ENCODE measurements at places on chromosomes 1 and 21. TPM values are rescaled to one million over a fixed set of nuclear protein-coding genes. Genes with fewer than 3 reads are reported as not detected.

- H3K36me3 ChIP-seq = no peaks in the 10 kb centered on the region
- peaks cover 33% of the 10 kb centered on the region for H3K27me3 ChIP-seq
- no peak overlapping the region for H3K4me3 ChIP-seq
- H3K27ac ChIP-seq = no peak overlapping the region
- peaks cover 6% of the 10 kb centered on the region for H3K4me1 ChIP-seq
Observed at GRCh38 chr1:9182784-9183257, 51.8 kb upstream of the H6PD start.

GRCh38 chr21:36747815-36748383, 49.0 kb downstream of the SIM2 start:
- no peak overlapping the region for H3K4me3 ChIP-seq
- no peaks in the 10 kb centered on the region for H3K36me3 ChIP-seq
- H3K27ac ChIP-seq = no peak overlapping the region
- DNase-seq = no peak

DNA sequence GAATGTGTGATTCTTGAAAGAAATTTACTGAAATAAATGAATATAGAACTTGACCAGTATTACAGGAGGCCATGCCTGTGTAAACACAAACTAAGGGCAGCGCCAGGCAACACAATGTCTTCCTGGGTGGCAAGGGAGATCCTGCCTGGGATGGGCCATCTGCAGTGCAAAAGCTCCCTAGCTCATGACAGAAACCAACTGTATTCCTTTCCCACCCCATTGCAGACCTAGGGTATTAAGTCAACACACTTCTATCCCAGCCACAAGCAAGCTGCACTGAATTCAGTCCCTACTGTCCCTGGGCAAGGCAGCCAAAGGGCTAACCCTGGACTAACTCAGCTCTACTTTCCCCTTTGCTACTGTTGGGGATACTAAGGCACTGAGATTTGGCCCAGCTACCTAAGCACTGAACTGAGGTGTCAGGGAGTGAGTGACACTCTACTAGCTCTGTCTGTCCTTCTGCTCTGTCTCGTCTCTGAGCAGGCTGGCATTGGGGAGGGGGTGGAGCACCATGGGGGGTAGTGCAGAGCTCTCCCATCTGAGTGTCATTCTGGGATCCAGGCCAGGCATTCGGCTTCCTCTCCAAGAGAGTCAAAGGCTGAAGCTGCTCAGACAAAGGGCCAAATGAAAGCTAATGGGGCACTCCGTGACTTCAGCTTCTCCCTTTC, 2.5 kb downstream of the INKA2 start:
- H3K27ac ChIP-seq = no peak overlapping the region
- no peaks in the 10 kb centered on the region for H3K36me3 ChIP-seq
- H3K4me3 ChIP-seq = no peak overlapping the region

GRCh38 chr1:11845641-11846335, 1.8 kb downstream of the NPPA start:
- no peaks in the 10 kb centered on the region for H3K4me1 ChIP-seq
- peak; percentile 30 for DNase-seq
- peaks cover 23% of the 10 kb centered on the region for H3K36me3 ChIP-seq
- no peak overlapping the region for H3K27ac ChIP-seq

- no peak for DNase-seq
- H3K36me3 ChIP-seq = peaks cover 2% of the 10 kb centered on the region
- H3K27me3 ChIP-seq = no peaks in the 10 kb centered on the region
- H3K27ac ChIP-seq = no peak overlapping the region
- H3K4me1 ChIP-seq = peaks cover 15% of the 10 kb centered on the region
Observed at GRCh38 chr1:149915429-149916192, 2.0 kb downstream of the SV2A start.

DNA sequence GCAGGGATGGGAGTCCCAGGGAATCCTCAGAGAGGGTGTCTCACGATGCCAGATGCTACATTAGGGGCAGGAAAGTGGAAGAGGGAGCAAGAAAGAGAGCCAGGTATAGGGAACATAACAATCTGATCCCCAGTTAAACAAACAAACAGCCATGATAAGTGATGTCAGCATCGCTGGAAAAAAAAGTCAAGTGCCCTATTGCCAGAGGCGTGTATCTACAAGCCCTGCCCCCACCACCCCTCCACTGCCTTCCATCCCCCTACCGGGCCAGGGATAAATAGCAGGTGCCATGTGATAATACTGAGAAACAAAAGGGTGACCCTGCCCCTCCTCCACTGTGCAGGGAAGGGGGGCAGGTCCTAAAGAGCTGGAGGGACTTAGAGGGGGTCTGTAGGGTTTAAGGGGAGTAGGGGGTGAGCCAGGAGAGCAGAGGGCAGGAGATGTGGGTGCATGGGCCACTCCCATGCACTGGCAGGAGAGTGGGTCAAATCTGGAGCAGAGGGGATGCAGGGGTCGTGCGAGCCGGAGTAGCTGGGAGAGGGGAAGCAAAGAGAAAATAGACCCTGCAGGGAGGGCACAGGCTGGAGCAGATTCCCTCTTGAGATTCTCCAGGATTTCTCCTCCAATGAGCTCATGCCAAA, 3.4 kb downstream of the SLC26A9 start:
- H3K4me1 ChIP-seq = no peaks in the 10 kb centered on the region
- H3K27ac ChIP-seq = no peak overlapping the region
- no peak overlapping the region for H3K4me3 ChIP-seq
- H3K36me3 ChIP-seq = no peaks in the 10 kb centered on the region
- peaks cover 40% of the 10 kb centered on the region for H3K27me3 ChIP-seq

GRCh38 chr1:235515844-235516512, 11.7 kb upstream of the B3GALNT2 start:
- no peaks in the 10 kb centered on the region for H3K27me3 ChIP-seq
- no peak for DNase-seq
- H3K4me3 ChIP-seq = no peak overlapping the region
- no peak overlapping the region for H3K27ac ChIP-seq
- H3K36me3 ChIP-seq = no peaks in the 10 kb centered on the region
- no peaks in the 10 kb centered on the region for H3K4me1 ChIP-seq

DNA sequence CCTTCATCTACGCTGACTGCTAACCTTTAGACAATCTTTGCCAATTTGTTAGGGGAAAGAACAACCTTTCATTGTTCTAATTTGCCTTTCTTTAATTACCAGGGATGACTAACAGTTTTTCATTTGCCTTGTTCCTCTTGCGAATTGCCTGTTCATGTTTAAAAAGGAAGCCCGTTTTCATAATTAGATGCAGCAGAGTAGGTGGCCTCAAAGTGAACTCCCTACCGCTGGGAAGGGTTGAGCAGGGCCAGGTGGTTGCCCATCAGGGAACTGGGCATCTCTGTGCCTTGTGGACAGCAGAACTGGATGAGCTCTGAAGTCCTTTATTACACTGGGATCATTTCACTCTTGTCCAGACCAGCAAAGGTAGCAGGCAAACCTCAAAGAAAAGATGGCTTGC, 59.0 kb downstream of the HIVEP3 start:
- no peak for DNase-seq
- H3K4me1 ChIP-seq = peaks cover 15% of the 10 kb centered on the region
- H3K27ac ChIP-seq = no peak overlapping the region
- peaks cover 4% of the 10 kb centered on the region for H3K36me3 ChIP-seq
- no peak overlapping the region for H3K4me3 ChIP-seq

DNA sequence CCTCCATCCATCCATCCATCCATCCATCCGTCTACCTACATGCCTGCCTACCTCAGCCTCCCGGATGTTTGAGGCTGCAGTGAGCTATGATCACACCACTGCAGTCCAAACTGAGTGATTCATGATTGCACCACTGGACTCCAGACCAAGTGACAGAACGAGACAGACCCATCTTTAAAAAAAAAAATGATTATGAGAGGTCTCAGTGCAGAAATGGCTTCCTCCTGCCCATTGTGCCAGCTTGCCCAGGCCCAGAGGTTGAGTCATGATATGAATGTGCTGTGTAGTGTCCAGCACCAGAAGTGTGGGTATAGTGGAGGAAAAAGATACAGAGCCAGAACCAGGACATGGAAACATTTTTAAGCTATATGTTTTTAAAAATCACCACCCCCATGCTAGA, 149.9 kb downstream of the KIF26B start:
- DNase-seq = no peak
- H3K27ac ChIP-seq = no peak overlapping the region
- no peaks in the 10 kb centered on the region for H3K36me3 ChIP-seq

DNA sequence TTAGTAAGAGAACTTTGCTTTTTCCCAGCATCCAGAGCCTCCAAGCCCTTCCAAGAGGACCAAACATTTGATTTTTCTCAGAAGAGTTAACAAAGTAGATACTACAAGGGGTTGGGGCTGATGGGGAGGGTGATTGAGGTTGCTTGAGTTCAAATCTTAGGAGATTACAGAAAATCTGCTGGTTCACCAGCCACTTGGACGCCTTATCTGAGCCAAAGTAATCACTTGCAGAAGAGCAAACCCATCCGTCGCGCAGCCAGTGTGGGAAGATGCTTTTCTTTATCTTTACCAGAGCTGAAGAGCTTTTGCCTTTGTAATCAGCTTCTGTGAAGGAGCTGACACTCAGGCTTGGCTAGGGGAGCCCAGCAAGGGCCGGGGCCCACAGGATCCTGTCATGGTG, 91.9 kb upstream of the CTTNBP2NL start:
- H3K27me3 ChIP-seq = no peaks in the 10 kb centered on the region
- H3K4me1 ChIP-seq = no peaks in the 10 kb centered on the region
- H3K27ac ChIP-seq = no peak overlapping the region
- DNase-seq = no peak

DNA sequence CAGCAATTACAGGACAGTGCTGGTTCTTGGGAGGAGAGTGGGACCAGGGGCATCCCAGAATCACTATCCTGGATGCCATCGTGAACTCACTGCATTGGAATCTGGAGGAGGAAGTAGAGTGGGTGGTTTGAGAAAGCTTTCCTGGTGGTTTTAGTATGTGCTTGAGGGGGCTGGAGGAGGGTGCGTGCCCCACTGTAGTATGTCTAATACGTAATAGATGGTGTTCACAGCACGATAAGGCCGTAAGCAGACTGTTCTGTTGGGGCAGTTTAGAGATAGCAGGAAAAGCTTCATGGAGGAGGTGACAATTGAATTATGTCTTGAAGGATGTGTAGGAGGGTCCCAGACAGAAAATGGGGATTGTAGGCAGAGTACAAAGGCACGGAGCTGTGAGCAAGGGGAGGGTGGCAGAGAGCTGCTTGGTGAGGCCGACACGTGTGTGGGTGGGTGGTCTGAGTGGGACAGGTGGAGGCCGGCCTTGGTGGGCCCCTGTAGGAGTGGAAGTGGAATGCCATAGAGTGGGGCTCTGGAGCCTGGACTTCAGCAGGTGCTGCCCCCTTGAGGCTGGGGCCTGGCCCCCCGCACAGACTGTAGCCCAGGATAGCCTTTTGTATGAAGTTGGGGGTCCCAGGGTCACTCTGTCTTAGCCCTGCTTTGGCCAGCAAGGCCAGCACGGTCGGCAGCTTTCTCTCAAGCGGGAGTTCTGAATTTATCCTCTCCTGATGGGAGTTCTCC, 37.0 kb downstream of the IL6R start:
- no peaks in the 10 kb centered on the region for H3K4me1 ChIP-seq
- H3K27ac ChIP-seq = no peak overlapping the region
- no peak overlapping the region for H3K4me3 ChIP-seq
- DNase-seq = no peak
- no peaks in the 10 kb centered on the region for H3K27me3 ChIP-seq

GRCh38 chr1:43836267-43836951, 97.2 kb upstream of the ARTN start:
- H3K4me1 ChIP-seq = peaks cover 37% of the 10 kb centered on the region
- H3K27me3 ChIP-seq = no peaks in the 10 kb centered on the region
- H3K36me3 ChIP-seq = no peaks in the 10 kb centered on the region
- no peak overlapping the region for H3K4me3 ChIP-seq

DNA sequence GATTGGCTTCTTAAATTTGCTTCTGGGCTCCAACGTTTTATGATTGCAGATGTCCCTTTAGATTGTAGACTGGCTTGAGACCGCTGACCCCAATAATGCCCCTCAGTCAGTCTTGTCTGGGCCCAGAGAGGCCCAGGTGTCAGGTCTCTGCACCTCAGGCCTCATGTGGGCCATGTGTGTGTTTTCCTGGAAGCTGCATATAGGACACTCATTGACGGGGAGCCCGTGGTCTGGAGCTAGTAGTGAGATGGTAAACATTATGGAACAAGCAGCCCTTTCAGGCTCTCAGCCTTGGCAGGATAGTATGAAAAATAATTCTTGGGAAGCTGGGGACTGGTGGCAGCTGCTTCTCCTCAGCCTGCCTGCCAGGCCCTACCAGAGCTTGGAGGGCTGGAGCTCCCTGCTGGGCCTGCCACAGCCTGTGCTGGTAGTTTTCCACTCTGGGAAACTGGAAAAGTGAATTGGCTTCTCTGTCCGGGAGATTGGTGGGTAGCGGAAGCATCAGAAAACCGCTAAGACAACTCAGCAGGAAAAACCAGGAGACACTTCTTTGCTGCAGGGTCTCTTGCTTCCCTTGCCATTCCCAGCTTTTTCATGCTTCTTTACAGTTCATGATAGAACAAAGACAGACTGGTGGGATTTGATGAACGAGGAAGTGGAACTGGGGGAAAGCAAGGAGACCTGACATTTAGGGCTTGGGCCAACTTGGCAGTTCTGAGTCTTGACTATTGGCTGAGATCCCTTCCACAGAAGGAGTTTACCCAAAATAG, 57.8 kb upstream of the HSD17B7 start:
- no peaks in the 10 kb centered on the region for H3K4me1 ChIP-seq
- H3K27me3 ChIP-seq = no peaks in the 10 kb centered on the region
- no peak overlapping the region for H3K4me3 ChIP-seq
- DNase-seq = no peak
- no peak overlapping the region for H3K27ac ChIP-seq

GRCh38 chr1:221430152-221430960, 311.5 kb downstream of the DUSP10 start:
- H3K27me3 ChIP-seq = no peaks in the 10 kb centered on the region
- DNase-seq = no peak
- no peak overlapping the region for H3K27ac ChIP-seq
- H3K4me1 ChIP-seq = no peaks in the 10 kb centered on the region
- no peak overlapping the region for H3K4me3 ChIP-seq

DNA sequence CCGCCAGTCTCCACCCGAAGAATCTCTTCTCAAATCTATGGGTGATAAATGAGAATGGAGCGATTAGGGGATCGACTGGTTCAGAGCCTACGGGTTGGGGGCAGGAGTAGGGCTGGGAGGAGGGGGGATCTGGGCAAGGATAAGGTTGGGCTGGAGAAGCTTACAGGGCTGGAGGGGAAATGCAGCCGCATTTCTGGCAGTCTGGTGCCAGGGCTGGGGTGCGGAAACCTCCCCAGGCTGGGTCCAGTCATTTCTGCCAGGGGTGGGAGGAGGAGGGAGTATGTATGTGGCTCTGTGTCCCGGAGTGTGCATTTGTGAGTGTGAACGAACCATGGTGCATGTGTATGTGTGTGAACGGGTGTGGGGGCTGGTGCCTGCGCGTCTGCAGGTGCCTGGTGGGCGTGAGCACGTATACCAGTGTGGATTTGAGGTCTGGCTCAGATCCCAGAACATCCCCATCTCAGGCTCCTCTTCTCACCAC, 10.2 kb downstream of the C1orf216 start:
- peaks cover 63% of the 10 kb centered on the region for H3K27me3 ChIP-seq
- no peaks in the 10 kb centered on the region for H3K36me3 ChIP-seq
- DNase-seq = no peak

- DNase-seq = no peak
- no peaks in the 10 kb centered on the region for H3K36me3 ChIP-seq
- H3K4me1 ChIP-seq = peaks cover 9% of the 10 kb centered on the region
- no peak overlapping the region for H3K4me3 ChIP-seq
- no peak overlapping the region for H3K27ac ChIP-seq
- no peaks in the 10 kb centered on the region for H3K27me3 ChIP-seq
Observed at GRCh38 chr21:34205811-34206571, 132.6 kb downstream of the MRPS6 start.

The GSTM5 gene
- 4.1 TPM for total RNA-seq

The GART gene
- total RNA-seq = 58.5 TPM

The FHAD1 gene
- 0.66 TPM for total RNA-seq

The MATN1 gene
- 0.14 TPM for total RNA-seq

The SIK1 gene
- 1.1 TPM for total RNA-seq

The SUCO gene
- 27.2 TPM for total RNA-seq

Data from thymus (tissue), 14 donors.